ENCODE measurements at places on chromosomes 13 and 19. TPM values are rescaled to one million over a fixed set of nuclear protein-coding genes. Genes with fewer than 3 reads are reported as not detected.

SPTBN4 gene
- polyA plus RNA-seq, result 1.8 TPM

TMEM38A gene
- polyA plus RNA-seq, result 10.0 TPM

RXFP2 gene
- polyA plus RNA-seq, result 0.83 TPM

POSTN gene
- 179 TPM for polyA plus RNA-seq

GNA15 gene
- 0.99 TPM for polyA plus RNA-seq

CNFN gene
- polyA plus RNA-seq, result 2.1 TPM

MAST1 gene
- 1.1 TPM for polyA plus RNA-seq

Measured in renal pelvis (tissue), 12 donors.